Activated effector memory CD4-positive, alpha-beta T cell treated with Interleukin-2 at 50 U/mL for 16 hours (primary cell): ENCODE measurements at places on chromosomes 1 and 21.

- DNase-seq, result no peak
Observed at GRCh38 chr1:85940656-85941306, 215.8 kb downstream of the COL24A1 start.

- peak; percentile 7 for DNase-seq
Observed at GRCh38 chr1:184840596-184840995, 85.9 kb upstream of the EDEM3 start.

DNA sequence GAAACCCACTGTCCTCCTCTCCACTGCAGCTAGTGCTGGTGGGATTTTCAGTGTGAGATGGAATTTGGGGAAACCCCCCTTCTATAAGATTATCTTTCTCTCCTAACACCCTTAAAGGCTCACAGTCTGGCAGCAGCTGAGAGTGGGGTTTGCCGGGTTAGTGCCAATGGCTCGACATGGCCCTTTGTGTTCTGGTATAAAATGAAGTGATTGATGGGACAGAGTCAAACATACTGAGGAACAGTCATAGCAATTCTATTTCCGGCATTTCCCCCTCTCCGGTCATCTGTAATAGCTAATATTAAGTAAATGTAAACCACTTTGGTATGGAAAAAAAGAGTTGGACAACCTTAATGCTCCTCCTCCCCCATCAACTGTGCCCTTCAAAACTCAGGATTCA is 37.6 kb downstream of the TFF3 start:
- no peak for DNase-seq

DNA sequence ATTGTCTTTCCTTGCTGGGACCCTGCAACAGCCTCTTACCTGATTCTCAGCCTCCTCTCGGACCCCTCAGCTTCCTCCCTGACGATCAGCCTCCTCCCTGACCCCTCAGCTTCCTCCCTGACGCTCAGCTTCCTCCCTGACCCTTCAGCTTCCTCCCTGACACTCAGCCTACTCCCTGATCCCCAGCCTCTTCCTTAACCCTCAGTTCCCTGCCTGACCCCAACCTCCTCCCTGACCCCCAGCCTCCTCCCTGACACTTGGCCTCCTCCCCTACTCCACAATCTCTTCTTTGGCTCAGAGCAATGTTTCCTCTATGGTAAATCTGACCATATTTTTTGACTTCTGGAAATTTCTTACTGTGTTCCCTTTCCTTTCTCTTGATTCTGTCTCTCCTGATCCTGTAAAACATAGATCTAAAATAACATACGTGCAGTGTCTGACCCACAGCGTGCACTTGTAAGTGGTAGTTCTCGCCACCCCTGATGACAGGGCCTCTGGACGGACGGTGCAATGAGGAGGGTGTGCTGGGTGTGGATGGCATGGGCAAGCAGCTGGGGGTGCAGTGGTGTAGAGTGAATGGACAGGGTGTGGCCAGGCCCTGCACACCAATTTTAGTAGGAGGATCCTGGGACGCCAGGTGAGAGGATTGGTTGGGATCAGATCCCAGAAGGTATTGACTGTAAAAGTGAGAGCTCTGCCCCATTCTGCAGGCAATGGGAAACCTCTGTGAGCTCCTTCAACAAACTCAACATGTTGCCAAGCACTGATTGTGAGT is 264.1 kb downstream of the FOXD2 start:
- no peak for DNase-seq

DNA sequence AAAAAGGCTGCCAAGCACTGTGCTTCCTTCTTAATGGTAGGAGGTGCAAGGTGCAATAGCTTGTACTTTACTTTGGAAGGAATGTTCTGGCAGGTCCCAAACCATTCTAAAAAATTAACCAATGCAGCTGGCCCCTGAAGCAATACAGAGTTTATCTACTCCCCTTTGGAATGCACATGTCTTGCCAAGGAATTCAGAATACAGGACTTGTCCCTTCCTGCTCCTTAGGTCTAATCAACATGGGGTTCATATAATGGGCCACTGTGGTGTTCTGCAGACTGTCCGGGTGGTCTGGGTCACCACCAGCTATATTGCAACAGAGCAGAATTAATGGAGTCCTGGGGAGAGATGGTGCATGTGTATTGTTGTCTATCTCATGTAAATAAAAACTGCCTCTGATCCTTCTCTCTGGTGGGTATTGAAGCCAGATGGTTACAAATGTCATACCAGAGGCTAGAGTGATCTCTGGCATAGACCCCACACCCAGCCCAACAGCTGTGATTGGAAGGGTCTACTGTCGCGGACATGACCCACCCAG is 112.8 kb downstream of the RIPK4 start:
- DNase-seq, result no peak

GRCh38 chr1:101081496-101082488 is 56.2 kb upstream of the DPH5 start:
- peak; percentile 27 for DNase-seq

GRCh38 chr1:91591175-91591974 is 90.7 kb downstream of the CDC7 start:
- no peak for DNase-seq

DNA sequence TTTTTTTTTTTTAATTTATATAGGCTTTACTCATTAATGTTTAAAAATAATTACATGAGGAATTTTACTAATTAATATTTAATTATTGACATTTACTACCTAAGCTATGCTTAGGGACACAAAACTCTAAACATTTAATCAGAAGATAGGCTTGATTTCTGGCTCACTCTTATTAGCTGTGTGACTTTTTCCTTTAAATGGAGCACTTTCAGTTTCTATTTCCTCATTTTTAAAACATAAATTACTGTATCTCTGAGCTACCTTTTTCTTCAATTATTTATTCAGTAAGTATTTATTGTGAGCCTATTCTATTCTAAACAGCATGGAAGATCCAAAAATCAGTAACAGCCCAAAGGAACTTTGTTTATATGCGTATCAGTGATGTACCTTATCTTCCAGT is 40.5 kb downstream of the MAP3K7CL start:
- no peak for DNase-seq

DNA sequence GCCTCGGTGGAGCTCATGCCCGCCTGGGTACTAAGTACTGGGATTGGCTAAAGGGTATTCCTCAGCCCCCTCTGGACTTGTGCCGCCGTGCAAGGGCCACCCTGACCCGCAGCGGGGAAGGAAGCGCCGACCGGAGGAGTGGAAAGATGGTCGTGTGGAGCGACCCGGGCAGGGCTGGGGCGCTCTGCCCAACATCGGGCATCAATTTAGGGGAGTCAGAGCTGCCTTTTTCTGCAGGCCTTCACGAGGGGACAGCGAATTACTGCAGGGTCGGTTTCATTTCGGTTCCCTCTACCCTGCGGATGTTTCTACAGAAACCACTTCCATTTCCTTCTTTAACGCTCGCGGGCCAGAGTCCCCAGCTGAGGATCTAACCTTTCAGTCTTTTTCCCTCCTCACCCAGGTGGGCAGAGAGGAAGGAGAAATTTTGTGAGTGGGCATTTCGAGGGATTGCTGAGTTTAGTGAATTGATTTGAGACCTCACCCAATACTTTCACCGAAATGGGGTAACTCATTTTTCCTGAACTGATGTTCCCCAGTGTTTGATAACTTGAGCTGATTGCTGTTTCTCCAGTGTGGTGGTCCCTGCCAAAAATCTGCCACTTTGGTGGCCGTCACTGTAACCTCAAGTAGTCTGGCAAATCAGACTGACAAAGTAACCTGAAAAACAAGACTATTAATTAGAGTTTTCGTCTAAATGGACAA is 1.1 kb downstream of the TOR1AIP1 start:
- no peak for DNase-seq

DNA sequence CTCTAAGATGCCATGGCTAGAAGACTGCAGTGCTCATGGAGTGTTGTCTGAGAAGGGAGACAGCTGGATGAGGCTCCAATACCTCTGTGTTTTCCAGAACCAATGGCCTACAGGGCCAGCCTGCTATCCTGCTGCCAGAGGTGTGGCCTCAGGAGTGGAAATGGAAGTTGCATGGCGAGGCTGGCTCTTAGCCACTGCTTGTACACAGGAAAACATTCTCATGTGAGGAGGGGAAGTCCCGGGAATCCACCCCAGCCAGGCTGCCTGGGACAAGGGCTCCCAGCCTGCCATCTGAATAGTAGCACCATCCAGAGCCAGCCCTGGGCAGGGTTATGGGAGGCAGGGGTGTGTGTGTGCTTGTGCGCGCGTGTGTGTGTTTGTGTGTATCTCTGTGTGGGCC is 56.5 kb downstream of the SDC3 start:
- no peak for DNase-seq

DNA sequence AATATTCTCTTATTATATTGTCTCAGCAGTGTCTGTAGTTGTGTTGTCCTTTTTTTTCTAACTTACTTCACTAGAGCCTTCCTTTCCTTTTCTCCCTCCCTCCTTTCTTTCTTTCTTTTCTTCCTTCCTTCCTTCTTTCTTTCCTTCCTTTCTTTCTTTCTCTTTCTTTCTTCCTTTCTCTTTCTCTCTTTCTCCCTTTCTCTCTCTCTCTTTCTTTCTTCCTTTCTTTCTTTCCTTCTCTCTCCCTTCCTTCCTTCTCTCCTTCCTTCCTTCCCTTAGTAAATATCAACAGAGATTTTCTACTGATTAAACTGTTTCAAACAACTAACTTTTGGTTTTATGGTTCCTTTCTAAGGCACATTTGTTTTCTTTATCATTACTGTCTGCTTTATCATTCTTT is 43.1 kb upstream of the PGBD5 start:
- DNase-seq, result no peak
